Stimulated activated CD4-positive, alpha-beta T cell treated with anti-CD3 and anti-CD28 coated beads, Interleukin-12 subunit alpha, Interleukin-12 subunit beta, amount 100 ng/mL, for 24 hours (primary cell): ENCODE measurements at places on chromosomes 1 and 21.

DNA sequence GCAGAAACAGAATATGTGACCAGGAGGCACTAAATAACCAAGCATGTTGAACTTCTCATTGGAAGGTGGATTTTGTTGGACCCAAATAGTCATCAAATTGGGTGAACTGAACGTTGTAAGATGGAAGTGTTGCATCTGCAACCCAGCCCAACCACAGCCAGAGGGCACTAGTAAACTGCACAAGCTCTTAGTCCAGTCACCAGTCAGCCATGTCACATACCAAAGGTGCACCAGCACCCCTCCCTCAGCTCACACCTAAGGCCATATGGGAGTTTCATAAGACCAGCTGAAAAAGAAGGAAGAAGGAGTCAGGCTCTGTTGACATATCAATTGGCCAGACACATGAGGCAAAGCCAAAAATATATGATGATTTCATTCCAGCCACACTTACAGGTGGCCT, 481.7 kb upstream of the NR5A2 start:
- no peak for DNase-seq

GRCh38 chr1:156260896-156261295, 13.0 kb upstream of the PAQR6 start:
- no peak for DNase-seq

- no peak for DNase-seq
Measured at GRCh38 chr1:162571696-162572095, 10.2 kb downstream of the UAP1 start.

DNA sequence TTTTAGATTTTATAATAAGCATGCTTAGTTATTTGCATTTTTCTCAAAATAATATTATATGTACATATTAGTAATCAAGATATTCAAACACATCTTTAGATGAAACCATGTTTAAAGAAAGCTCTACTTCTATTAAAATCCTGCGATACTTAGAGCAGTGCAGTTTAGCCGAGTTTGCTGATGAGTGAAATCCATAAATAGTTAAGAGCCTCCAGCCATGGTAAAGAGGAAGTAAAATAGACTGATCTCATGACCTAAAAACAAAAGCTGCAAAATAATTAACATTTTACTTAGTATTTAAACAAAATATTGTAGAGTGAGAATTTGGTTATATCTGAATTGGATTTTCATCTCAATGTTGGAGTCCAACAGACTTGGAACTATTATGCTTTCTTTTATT, 147.4 kb upstream of the NRIP1 start:
- DNase-seq: no peak

GRCh38 chr1:158445376-158445775, 16.3 kb upstream of the OR10K1 start:
- DNase-seq: no peak

- DNase-seq: no peak
Measured at GRCh38 chr1:234330843-234331215, 42.4 kb upstream of the COA6 start.

DNA sequence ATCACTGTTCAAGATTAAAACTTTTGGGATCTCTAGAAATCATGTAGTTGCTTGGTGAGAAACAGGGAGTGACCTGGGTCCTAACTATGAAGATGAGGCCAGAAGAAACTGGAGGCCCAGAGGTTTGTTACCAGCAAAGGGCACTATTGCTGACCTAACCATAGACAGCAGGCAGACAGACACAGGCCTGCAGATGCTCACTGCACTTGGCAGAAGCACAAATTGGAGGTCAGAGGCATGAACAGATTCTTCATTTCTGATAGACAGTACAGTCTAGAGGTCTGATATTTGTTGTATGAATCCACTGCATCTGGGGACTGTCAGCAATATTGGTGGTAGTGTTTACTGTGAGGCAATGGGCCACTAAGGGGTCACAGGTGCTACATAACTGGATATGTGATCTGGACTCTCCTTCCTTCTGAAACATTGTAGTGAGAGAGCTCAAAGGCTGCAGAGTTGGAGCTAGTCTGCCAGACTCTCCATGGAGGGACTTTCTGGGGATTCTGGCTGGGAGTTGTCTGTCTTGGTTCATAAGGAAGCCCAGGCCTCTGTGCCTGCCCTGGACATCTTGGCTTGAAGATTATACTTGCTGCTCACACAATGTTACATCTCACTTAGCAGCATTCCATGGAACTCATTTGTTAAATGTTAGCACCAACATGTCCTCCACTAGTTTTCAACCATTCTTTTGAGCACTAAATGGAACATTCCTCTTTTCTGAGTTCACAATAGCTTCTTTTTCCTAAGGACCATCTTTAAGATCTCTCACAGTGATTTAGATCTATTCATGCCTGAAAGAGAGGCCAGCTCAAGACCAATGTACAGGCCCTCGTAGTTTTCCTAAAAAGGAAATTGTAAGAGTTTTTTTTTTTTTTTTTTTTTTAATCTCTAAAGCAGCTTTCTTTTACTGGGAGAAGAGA, 26.9 kb upstream of the CCN1 start:
- no peak for DNase-seq

DNA sequence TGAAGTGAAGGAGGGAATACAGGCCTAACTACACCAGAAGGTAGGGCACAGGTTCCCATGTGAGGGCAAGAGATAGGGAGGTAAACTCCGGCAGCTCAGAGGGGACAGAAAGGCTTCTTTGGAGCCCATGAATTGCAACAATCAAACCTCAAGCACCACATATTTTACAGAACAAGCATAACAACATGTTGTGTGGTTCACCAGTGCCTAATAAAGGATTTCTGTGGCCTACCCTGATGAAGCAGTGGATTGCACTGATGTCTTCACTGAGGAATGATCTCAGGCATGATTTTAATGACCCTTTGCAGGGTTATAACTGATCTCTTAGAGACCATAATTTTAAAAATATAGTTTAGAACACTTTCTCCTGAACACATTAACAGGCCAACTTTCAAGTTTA, 77.4 kb downstream of the RUNX1 start:
- no peak for DNase-seq

- DNase-seq: peak; percentile 46
Measured at GRCh38 chr1:18597160-18598042, 33.2 kb upstream of the PAX7 start.

DNA sequence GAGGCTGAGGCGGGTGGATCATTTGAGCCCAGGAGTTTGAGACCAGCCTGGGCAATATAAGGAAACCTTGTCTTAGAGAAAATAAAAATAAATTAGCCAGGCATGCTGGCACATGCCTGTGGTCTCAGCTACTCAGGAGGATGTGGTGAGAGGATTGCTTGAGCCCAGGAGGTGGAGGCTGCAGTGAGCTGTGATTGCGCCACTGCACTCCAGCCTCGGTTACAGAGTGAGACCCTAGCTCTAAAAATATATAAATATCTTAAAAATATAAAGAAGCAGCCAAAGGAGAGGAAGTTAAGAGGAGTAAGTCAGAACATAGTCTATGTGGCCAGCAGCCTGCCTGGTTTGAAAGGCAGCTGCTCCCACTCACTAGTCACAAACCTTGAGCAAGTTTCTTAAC, 4.5 kb upstream of the IL10RB start:
- DNase-seq: no peak

DNA sequence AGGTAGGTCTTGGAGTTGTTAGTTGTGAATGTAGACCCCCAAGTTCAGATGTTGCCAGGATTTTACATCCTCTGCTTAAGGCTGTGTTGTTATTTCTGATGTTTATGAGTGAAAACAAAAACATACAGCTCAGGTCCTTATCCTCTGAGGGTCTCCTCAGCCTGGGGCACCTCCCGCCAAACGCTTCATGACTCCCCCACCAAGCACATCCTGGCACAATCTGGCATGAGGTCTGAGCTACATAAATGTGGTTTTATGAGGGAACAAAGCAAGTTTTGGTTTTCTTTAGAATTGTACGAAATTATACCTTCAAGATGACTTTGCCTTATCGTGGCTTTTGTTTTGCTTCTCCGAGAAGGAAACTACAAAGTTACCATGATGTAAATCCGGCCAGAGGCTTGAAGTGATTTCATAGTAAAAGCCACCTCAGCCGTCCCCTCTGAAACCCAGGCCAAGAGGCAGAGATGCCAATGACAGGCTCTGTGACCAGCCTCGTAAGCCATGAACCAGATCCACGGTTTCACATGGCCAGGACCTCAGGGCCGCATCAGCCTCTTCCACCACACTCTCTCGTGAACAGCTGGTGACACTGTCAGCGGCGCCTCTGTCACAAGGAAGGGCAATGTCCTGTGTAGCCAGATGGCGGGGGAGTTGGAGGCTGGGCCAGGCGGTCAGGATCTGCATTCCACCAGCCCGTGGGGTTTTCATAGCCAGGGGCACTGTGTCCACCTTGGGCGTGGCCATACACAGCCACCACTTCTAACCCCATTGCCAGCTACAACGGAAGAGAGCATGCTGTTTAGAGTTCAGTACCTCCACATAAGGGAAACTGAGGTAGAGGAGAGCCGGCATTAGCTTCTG, 199.4 kb downstream of the KIF26B start:
- DNase-seq: no peak

DNA sequence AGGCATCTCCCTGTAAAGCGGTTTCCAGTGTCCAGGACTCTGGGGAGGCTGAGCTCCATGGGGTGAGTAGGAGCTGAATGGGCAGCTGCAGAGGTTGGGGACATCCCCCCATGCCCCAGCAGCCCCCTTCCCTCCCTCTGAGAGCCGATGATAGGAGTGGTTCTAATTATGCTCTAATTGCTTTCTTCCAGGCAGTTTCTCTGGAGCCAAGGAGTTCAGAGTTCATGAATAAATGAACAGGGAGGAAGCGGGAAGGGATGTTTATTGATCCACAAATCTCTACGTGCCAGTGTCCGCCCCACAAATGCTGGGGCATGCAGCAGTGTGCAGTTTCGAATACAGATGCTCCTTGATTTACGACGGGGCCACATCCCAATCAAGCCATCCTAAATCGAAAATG, 15.6 kb downstream of the NKAIN1 start:
- DNase-seq: no peak

- no peak for DNase-seq
Measured at GRCh38 chr1:212651521-212651920, 43.0 kb downstream of the ATF3 start.
